NB4 (cell line): ENCODE measurements at places on chromosomes 5 and 9.

DNA sequence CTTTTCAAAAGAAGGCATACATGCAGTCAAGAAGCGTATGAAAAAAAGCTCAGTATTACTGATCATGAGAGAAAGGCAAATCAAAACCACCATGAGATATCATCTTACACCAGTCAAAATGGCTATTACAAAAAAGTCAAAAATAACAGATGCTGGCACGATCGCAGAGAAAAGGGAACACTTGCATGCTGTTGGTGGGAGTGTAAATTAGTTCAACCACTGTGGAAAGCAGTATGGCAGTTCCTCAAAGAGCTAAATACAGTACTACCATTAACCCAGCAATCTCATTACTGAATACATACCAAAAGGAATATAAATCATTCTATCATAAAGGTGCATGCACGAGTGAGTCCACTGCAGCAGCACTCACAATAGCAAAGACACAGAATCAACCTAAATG lies 24.5 kb downstream of the RETREG1 start:
- no peak for DNase-seq

DNA sequence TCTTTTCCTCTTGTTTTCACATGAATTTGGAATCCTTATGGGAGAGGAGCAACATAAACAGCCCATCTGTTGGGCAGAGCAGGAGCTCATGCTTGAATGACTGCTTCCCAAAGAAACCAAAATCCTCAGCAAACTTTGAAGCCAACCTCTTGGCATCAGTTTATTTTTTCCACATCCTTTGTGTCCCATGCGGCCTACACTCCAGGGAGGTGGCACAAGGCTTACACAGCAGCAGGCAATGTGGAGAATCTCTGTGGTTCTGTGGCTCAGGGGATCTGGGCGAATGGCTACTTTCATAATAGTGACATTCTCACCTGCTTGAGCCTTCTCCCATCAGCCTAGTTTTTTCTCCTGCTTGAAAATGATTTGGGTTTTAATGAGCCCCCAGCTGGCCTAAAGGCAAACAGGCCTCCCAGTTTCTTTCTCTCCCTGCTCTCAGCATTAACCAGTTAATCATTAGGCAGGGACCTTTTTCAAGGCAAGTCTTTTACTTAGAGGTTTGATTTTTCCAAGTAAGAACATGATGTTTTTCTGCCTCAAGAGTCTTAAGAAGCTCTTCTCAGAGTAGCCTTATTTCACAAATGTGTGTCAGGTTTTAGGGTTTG lies 370.3 kb downstream of the ARHGEF28 start:
- DNase-seq, result no peak

DNA sequence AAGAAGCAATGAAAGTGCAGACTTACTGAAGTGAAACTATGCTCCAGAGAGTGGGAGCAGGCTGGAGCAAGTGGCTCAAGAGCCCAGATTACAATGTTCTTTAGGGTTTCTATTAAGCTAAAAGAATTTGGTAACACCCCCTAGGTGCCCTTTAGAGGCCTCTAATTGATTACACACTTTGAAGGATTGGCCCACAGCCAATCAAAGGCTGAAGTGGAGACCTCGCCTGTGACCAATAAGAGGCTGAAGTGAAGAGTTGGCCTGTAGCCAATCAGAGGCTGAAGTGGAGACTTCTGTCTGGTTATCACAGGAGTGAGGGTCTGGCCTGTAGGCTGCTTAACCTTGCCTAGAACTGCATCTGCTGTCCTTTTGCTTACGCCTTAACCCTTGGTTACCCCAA lies 46.7 kb upstream of the SPATA31C2 start:
- DNase-seq, result no peak

- no peak for DNase-seq
Measured at GRCh38 chr9:13750639-13751038, 471.1 kb upstream of the MPDZ start.

DNA sequence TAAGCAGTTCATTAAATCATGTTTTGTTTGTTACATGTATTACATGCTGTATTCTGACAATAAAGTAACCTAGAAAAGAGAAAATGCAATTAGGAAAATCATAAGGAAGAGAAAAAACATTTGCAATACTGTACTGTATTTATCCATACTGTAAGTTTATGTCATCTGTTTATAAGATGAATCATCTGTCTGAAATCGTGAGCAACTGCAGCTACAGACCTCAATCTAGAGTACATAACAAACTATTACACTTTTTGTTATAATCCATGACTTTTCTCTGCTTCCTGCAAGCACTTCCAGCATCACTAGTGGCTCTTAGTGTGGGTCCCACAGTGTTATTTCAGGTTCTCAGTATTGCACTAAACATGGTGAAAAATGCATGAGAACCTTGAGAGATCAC lies 144.4 kb upstream of the NR4A3 start:
- DNase-seq, result no peak

DNA sequence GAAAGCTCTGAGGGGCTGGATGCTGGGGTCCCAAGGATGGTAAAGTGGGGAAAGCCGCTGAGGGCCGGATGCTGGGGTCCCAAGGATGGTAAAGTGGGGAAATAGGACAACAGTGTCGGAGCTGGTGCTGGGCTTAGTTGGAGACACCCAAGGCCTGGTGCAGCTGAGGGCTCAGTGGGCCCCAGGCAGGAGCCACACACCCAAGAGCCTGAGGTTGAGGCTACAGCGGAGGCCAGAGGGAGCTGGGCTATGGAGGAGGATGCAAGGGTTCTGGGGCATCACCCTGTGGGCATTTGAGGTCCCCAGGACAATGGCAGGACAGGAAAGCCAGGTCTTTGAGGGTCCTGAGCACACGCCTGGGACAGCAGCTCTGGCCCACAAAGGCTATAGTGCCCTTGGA lies 19.1 kb upstream of the SLC9A3 start:
- DNase-seq, result peak; percentile 38

- DNase-seq, result no peak
Measured at GRCh38 chr9:71665247-71665646, 103.1 kb downstream of the CEMIP2 start.

DNA sequence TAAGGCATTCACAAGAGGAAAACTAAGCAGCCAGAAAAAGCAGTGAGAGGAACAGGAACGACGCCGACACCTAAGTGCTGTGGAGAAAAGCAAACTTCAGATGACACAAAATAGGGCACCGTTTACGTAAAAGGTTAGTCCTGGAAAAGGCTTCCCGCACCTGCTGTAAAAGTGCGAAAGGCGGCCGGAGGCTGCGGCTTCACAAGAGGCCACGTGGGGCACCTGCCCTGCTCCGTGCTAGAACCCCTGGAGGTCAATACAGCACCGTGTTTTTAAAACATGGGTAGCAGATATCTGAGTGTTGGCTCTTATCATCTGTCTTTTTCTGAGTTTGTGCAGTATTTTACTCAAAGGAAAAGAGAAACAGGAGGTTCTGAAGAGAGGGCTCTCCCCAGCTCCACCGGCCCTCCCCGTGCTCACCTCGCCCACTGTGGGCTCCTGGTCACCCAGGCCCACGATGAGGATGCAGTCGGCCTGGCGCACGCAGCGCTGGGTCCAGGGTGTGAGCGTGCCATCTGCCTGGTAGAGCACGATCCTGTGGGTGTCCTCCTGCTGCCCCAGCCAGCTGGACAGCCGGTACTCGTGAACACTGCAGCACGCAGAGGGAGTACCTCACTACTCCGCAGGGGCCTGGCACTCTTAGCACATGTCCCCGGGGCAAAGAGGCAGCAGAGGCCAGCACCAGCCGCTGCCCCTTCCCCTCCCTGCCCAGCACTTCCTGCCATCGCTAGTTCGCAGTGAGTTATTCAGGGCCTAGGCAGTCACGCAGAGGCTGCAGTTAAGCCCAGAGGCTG lies 21.0 kb upstream of the NSMF start:
- DNase-seq, result no peak

DNA sequence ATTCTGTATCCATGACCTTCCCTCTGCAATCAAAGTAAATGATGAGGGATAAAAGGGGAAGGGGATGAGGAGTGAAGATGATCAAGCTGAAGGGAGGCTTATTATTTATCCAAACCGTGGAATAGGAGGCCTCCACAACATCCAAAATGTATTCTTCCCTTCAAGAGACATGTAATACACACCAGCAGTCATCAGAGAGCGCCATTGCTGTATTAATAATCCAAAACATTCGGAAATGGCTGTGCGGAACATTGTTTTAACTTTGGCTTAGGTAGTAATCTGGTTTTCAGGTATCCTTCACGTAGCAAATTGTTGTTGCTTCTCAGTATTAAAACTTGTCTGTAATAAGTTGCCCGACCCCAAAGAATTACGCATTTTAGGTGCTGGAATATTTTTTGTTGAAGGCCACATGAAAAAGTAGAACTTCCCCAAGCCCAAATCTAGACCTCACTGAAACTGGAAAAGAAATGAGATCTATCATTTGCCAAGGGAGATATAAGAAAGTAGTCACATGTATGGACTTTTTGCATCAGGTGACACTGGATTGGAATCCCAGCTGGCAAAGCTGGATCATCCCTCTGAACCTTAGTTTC lies 2.6 kb upstream of the BOD1 start:
- DNase-seq, result peak; percentile 66

DNA sequence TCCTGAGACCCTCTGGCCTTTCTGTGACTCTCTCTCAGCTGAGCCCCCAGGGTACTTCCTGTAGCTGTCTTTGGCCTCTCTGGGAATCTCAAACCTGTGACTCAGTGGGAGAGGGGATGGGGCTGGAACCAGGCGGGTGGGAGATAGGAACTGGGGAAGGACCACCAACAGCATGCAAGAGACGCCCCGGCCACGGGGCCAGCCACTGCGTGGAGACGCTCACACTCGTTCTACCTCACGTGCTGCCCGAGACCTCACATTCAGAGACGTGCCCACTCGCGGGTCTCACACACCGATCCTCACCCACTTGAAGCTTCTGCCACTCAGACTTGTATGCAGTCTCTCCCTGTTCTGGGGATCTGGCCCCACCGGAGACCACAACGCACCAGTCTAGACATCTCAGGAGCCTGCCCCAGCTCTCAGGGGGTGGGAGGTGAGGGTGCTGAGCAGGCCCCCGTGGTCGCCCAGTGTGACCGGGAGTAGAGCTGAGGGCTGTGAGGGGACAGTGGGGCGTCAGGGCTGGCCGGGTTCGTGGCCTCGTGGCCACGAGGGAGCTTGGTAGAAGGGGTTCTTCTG lies 13.8 kb downstream of the GPRIN1 start:
- no peak for DNase-seq

DNA sequence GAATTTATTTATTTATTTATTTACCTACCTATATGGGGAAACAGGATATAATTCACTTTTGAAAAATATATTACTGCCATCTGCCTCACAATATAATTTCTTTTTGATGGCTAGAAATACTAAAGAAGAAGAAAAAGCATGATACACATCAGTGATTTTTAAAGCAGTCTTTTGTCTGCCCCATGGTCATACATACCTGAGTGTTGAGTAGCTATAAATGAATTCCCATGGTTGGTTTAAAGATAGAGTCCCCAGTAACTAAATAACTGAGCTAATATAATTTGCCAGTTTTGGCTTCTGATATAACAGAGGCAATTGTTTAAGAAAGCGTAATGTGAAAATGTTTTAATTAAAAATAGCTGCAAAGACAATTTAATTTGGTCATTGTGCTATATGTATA lies 447.8 kb downstream of the PDE4D start:
- DNase-seq, result no peak

DNA sequence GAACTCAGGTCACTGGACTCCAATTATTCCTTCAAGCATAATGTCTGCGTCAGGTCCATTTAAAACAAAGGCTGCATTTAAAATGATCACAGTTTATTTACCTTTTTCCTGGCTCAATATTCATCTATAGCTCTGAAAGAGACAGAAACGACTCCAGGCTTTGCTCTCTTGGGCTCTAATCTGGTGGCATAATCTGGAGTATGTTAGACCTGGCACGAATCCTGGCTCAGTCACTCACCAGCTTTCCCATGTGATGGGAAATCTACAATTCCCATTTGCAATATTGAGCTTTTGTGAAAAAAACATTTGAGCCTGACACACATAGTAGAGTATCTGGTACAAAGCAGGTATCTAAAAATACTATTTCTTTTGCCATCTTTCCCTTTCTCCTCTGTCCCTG lies 155.8 kb downstream of the SEMA6A start:
- no peak for DNase-seq

- no peak for DNase-seq
Measured at GRCh38 chr5:153860195-153860886, 178.4 kb downstream of the FAM114A2 start.

DNA sequence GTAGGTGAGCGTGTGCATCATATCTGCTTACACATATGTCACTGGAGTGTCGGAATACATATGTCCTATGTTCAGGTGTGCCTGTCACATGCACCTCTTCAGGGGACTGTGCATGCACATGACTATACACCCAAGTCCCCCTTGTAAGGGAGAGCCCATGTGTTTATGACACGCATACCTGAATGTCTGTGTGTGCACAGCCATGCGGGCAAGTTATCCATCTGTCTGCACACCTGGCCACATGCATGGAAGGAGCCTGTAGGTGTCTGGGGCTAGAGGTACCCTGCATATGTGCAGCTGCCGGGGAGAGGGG lies 622 bp upstream of the RGS14 start:
- DNase-seq, result no peak

DNA sequence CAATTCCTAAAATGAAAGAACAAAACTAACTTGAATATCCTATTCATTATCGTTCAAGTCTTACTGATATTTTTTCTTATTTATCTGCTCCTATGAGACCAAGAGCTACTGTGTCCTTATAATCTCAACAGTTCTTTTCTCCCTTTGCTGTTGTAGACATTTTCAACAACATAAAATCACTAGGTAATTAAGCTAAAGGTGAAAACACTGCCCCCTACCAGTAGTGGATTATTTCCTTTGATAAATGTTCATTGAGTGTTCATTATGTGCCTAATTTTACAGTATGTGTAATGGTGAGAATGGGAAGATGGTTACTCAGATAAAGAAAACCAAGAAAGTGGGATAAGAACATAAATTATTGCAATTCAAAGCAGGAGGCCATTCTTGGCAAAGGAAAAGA lies 41.4 kb upstream of the PAPPA start:
- DNase-seq, result no peak

DNA sequence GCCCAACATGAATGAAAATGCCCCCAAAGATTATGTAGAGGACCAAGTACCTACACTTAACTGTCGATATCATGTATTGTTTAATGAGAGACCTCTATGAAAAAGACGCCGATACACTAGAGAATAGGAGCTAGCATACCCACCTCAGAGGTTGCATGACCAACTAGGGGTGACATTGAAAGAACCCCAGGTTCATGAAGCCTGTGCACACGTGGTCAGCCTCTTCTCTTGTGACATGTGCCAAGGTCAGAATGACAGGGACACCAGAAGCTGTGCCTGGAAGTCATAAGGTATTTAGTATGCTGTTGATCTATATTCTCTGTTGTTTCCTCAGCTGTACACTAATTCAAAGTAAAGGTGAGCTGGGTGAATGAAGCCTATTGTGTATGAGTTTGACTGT lies 1594.1 kb downstream of the EFNA5 start:
- DNase-seq, result no peak

- DNase-seq, result no peak
Measured at GRCh38 chr9:12963537-12963936, 188.7 kb downstream of the LURAP1L start.
